Stimulated activated CD4-positive, alpha-beta T cell treated with anti-CD3 and anti-CD28 coated beads, Interleukin-1b, Interleukin-23, amount 100 ng/mL, for 1 hour (primary cell): ENCODE measurements at places on chromosomes 2 and 18.

DNA sequence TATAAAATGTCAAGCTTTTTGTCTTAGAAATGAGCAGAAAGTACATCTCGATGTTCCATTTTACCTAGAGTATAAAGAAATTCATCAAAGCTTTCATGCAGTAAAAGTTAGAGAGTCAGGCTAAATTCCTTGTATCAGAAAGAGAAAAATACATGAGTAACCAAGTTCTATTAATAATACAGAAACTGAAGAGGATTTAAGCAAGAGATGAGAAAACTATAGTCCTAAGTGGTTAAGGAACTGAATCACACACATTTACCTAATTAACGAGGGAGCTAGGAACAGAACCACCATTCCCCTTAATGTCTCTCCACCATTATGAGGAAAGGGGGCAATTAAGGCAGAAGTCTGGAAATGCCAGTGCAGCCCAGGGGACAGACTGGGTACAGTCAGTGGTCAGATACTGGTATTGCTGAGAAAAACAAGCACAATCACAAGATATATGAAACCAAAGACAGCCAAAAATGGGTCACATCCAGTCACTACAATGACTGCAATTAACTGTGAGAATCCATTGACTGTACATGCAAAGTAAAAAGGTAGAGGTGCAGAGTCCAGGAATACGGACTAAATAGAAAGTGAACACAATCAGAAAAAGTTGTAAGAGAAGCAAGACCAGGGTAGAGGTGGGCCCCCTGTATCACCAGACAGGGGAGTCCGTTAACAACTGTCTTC lies 23.9 kb downstream of the MAP4K3 start:
- DNase-seq: no peak

DNA sequence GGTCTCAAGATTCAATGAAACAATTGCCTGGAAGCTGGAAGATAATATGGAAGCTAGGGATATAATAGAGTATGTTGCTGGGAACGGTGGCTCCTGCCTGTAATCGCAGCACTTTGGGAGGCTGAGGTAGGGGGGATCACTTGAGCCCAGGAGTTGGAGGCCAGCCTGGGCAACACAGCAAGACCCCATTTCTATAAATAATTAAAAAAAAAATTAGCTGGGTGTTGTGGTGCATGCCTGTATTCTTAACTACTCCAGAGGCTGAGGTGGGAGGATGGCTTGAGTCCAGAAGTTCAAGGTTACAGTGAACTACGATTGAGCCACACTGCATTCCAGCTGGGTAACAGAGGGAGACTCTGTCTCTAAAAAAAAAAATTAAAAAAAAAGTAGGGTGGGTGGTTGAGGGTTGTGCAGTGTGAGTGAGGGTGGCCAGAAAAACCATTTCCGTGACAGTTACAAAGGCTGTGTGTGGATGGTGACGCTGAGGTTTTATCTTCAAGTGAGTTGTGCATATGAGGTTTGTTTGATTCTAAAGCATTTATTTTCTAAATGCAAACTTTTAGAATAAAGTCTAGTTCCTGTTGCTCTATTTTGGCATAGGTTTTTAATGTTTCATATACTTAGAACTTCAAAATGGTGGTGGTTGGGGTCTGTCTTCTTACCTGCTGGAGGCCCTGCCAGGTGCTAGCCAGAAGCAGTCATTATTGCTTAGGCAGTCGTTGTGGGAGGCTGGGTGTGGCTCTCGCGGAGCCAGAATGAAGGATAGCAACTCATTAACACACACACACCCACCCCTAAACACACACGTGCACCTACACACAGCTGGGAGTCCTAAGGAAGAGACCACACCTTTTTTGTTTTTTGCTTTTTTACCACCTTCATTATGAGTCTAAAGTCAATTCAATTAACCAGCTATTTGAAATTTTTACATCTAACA lies 4.7 kb upstream of the IL1R2 start:
- no peak for DNase-seq

DNA sequence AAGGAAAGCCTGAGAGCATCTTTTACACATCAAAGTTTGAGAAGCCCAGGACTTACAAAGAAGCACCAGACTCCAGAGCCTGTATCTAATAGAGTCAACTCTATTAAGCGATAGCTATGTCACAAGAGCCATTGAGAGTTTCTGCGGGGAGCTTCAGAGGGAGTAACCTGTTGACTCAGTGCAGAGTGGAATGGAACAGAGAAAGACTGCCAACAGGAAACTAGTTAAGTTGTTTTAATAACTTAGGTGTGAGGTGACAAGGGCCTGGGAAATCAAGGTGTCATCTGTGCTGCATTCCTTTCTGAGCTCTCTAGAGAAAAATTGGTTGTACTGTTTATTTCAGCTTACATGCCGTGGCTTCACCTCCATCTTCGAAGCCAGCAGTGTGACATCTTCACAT lies 513.8 kb upstream of the POU3F3 start:
- DNase-seq: no peak

- DNase-seq: no peak
Measured at GRCh38 chr18:34321066-34321465, 96.4 kb upstream of the NOL4 start.

DNA sequence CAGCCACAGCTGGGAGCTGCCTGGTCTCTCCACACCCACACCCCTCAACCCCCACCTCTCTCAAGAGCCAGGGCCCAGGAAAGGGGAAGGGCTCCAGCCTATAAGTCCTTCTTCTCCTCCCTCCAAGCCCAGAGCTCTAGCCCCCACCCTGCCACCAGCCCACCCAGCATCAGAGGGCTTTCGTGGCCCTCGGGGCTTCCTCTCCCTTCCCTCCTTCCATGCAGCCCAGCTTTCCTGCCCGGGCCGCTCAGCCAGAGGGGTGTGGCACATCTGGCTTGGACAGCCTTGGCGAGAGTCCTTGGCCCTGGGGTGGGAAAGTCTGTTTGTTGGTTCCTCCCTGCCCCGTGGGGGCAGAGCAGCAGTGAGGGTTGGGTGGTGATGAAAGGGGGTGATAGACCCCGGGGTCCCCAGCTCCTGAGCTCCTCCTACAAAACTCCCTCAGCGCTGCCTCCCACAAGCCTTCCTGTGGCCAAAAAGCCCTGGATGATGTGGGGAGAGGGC lies 7.0 kb downstream of the TNS1 start:
- no peak for DNase-seq

GRCh38 chr18:43350176-43350575 lies 72.9 kb upstream of the SYT4 start:
- DNase-seq: no peak

- no peak for DNase-seq
Measured at GRCh38 chr2:196718419-196719109, 79.0 kb downstream of the CCDC150 start.
